Brain pericyte (primary cell): ENCODE measurements at places on chromosomes 3 and 15.

GRCh38 chr15:99873451-99873850 lies 140.2 kb upstream of the LYSMD4 start:
- DNase-seq: no peak

DNA sequence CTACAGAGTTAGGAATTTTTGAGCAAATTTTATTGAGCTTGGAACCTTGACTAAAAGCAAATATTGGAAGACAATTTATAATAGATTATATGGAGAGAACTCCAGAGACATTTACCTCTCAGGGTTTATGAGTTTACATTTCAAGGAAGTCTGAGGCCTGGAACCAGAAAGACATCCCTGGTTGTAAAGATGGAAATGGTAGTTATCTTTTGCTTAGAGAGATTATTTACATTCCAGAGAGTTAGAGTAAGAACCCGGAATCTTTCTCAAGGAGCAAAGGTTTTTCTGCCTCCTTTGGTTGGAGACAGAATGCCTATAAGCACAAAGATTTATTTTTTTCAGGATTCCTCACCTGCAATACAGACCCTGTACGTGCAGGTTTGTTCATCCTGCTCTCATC lies 458.1 kb downstream of the TBL1XR1 start:
- DNase-seq: no peak

DNA sequence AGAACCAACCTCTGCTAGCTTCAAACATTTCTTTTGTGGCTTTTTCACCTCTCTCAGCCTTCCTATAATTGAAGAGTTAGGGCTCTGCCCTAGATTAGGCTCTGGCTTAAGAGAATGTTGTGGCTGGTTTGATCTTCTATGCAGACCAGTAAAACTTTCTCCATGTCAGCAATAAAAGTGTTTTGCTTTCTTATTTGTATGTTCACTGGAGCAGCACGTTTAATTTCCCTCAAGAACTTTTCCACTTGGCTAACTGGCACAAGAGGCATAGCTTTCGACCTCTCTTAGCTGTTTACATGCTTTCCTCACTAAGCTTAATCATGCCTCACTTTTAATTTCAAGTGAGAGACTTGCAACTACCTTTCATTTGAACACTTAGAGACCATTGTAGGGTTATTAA lies 964.7 kb downstream of the ROBO2 start:
- DNase-seq: no peak

DNA sequence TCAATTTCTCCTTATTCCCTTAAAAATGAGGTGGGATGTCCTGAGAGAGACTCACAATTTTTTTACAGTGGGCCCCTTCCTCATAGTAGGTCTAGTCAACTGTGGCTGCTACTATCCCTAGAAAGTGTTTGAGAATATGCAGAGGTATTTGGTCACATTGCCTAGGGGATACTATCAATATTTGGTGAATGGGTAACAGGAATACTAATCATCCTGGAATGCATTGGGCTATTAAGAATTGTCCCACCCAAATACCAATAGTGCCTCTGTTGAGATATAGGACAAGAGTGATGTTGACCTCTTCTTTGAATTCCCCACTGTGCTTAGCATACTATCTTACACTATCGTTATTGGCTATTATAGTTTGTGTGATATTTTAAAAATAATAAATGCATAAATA lies 389.4 kb downstream of the DIPK2A start:
- DNase-seq: no peak

DNA sequence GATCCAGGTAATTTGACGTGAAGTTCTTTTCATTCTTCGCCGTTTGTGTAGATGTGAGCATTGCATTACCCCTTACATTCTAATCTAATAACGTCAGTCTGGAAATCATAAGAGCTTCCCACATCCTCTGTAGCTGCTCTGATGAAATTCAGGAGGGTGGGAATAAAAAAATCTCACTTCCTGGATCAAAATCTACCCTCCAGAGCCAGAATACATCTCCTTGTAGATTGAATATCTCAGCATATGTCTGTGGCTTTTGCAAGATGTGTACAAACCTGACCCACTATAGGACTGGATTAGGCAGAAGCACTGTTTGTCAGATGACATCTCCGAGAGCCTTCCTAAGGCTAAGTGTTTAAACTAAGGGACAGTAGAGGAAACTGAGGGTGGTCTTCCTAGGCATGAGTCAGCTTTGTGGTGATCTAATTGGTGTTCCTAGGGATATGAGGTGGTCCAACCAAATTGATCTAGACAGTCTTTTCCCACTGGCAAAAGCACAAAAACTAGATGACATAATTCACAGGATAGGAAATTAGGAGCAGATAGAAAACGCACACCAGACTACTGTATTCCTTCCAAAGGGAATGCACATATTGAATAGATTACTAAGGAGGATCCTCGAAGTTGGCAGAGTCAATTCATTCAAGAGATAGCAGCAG lies 216.3 kb upstream of the LRTM1 start:
- DNase-seq: no peak

DNA sequence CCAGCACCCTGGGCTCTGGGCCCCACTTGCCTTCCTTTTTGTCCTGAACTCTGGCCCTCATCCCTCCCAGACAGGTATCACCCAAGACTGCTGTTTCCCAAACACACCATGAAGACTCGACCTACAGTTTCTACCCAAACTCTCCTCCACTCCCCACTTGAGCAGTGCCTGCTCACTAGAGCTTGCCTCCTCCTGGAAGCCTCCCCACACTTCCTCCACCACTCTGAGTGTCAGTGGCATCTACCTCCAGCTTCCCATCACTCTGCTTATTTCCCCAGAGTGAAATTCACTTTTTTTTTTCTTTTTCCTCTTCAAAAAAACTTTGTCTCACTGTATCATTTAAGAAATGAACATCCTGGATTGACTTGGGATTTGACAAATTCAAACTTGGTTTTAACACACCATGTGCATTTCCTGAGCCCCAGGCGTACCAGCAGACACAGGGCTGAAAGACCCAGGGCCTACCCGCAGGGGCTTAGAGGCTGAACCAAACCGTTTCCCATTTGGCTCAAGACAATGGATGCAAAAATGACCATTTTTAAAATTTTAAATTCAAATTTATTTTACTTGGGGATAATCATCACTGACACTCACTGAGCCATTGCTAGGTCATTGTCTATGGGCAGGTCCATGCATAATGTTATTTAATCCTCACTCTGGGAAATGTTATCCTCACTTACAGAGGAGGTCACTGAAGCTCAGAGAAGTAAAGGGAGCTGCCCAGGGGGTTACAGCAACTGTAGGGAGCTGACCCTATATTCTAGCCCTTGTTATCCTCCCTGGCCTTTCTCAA lies 62.3 kb downstream of the IQSEC1 start:
- DNase-seq: no peak

DNA sequence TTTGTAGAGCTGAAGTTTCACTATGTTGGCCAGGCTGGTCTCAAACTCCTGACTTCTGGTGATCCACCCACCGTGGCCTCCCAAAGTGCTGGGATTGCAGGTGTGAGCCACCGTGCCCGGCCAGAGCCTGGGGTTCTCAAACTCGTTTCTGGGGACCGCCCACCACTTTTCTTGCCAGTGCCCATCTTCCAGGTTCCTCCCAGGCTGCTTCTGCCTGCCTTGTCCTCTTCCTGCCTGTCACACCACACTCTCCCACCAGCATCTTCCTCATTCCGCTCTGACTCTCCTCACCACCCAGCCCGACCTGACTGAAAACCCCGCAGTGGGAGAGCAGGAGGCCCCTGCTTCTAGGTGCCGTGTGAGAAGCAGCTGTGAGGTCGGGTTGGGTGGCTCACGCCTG lies 3.1 kb upstream of the DYNLT2B start:
- DNase-seq: no peak

DNA sequence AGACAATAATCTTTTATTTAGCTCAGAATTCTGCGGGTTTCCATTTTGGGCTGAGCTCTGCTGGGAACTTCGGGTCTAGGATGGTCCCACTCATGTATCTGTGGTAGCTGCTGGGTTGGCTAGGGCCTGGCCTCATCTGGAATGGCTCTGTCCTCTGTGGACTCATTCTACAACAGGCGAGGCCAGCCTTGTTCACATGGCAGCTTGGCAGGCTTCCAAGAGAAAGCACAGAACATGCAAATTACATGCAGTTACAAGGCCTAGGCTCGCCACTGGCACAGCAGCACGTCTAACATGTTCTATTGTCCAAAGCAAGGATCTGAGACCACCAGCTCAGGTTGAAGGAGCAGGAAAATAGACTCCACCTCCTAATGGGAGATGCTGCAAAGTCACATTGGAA lies 431.4 kb downstream of the PDCD6IP start:
- no peak for DNase-seq

DNA sequence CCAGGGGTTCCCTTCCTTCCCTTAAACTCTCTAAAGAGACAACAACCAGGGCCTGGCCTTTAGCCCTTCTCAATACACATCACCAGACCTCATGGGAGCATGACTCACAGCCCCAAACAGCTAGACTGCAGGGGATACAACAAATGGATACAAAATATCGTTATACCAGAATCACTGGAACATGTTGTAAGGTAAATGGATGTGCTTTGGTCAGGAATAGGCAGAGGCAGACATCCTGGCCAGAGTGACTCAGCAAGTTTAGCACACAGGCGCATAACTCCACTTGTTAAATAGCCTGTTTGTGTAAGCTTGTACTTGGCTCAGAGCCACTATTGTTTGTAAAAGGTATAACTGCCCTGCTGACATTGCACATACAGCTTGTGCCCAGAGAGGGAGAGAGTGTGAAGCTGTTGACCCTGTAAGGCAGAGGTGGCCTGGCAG lies 18.3 kb downstream of the TMED3 start:
- peak; percentile 93 for DNase-seq

GRCh38 chr3:197737319-197737649 lies 580 bp upstream of the RUBCN start:
- DNase-seq: no peak

DNA sequence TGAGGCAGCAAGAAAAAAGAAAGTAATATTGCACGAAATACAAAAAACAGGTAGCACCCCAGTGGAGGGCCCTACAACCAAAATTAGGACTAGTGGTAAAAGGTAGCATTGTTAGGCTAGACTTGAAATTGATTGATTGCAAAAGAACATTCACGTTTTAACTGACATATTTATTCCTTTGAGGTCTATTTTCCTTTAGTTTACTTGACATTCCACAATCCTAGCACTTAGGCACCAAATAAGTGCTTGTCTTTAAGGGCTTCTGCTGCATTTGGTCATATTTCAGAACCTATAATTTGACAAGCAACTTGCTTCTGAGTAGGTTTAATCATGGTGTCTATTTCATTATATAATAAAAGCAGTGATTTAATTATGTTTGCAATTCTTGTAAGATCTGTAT lies 642.7 kb upstream of the AGTR1 start:
- DNase-seq: no peak

- DNase-seq: no peak
These were observed 152.7 kb upstream of the TSC22D2 start for GRCh38 chr3:150255413-150255812.

DNA sequence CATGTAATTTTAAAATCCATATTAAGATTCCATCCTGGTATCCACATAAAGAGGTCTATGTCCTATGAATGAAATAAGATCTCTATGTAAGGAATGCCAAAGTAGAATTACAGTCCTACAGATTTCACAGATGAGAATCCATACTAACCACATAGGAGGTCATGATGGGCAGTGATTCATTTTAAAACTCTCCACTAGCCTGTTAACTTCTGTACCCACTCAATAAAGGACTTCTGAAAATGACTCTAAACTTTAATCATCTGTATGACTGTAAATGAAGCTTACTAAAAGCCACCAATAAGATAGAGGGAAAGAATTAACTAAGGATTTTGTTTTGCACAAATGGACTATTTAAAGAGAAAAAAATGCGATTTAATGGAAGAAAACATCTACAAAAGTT lies 28.7 kb downstream of the MORC1 start:
- DNase-seq: no peak

- DNase-seq: no peak
These were observed 17.0 kb downstream of the RPLP1 start for GRCh38 chr15:69469467-69470201.

- no peak for DNase-seq
These were observed 69.2 kb upstream of the CSTA start for GRCh38 chr3:122255757-122256439.

- DNase-seq: no peak
These were observed 621.5 kb upstream of the ZNF385D start for GRCh38 chr3:22372292-22373062.

DNA sequence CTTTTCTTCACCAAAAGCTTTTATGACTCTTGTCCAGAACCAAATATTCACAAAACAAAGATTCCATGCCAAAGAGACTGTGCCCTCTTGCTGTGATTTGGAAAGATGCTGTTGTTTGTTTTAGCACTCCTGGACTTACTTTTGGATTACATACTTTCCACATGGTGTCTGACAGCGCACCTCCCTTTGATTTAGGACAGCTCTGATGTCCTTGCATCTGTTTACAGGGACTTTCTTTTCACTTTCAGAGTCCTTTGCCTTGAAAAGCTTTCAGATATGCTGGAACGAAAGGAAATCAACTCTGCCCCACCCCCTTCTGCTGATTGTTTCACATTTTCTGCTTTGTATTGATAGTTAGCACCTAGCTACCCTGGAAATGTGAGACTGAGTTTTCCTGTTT lies 133.0 kb upstream of the NR2E3 start:
- DNase-seq: no peak

DNA sequence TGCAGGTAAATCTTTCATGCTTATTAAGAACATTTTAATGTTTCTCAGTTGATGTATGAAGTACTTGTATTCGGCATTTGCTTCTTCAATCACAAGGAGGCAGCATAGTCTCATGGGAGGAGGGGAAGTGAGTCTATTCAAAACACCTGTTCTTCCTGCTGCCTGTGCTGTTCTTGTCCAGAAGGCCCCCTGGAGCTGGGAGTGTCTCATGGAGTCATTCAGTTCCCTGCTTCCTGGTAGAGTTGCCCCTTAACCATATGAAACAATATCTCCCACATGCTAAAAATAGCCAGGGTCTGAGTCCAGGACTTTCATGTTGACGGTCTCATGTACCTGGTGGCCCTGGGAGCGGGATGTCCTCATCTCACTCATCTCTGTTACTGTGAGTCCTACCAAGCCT lies 15.5 kb upstream of the PPP1R2 start:
- no peak for DNase-seq

- DNase-seq: no peak
These were observed 56.8 kb upstream of the TGFBR2 start for GRCh38 chr3:30549600-30549999.

DNA sequence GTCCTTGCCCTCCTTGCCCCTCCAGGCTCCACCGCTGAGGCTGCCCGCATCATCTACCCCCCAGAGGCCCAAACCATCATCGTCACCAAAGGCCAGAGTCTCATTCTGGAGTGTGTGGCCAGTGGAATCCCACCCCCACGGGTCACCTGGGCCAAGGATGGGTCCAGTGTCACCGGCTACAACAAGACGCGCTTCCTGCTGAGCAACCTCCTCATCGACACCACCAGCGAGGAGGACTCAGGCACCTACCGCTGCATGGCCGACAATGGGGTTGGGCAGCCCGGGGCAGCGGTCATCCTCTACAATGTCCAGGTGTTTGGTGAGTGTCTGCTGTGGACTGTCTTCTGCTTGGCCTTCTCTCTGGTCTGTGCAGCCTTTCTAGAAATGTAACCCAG lies 61.0 kb downstream of the BOC start:
- DNase-seq: no peak

GRCh38 chr15:22253676-22254408 lies 173.5 kb downstream of the OR4M2 start:
- no peak for DNase-seq

GRCh38 chr15:82549199-82549665 lies 9.0 kb upstream of the RPS17 start:
- no peak for DNase-seq

- DNase-seq: no peak
These were observed 119.3 kb downstream of the RFX7 start for GRCh38 chr15:56124391-56124790.
